NCI-H2081 treated with DMSO at 0.1 percent for 48 hours (cell line): ENCODE measurements at places on chromosomes 3 and 15.

GRCh38 chr3:5657106-5657505 lies 469.6 kb downstream of the EDEM1 start:
- DNase-seq = no peak

- no peak for DNase-seq
Measured at GRCh38 chr3:127997016-127997415, 55.2 kb upstream of the SEC61A1 start.

DNA sequence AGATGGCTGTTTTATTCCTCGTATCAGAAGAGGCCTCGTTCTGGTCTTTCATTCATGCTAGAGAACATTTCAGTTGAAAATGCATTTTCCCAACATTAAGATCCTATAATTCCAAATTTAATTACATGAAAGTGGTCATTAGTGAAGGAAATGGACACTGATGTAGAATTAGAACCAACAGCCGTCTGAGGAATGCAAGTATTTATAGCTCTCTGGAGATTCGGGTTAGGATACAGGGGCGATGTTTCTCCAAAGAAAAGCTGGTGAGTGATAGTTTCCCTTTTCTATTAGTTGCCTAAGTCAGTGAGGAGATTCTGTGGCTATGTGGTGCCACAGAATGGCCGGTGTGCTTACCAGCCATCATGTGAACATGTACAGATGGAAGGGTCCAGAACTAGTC lies 109.0 kb upstream of the IL12A start:
- DNase-seq = no peak

DNA sequence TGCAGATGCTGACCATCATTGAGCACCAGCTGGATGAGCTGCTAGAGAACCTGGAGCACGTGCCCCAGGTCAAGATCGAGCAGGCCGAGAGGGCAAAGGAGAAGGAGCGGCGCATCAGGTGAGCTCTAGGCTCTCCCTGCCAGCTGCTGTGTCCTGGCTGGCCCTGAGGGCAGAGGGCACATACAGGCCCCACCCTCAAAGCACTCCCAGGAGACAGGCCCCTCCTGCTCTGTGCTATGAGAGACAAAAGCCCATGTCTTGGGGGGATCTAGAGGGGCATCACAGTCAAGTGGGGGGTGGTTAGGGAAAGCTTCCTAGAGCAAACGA lies 39.5 kb downstream of the CFAP100 start:
- DNase-seq = no peak

DNA sequence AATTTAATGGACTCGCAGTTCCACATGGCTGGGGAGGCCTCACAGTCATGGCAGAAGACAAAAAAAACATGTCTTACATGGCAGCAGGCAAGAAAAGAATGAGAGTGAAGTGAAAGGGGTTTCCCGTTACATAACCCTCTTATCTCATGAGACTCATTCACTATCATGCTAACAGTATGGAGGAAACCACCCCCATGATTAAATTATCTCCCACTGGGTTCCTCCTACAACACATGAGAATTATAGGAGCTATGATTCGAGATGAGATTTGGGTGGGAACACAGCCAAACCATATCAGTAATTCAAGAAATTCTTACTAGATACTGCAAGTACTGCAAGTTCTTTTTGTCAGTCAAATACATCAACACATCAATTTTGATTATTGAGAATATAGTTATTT lies 311.4 kb upstream of the SLITRK3 start:
- DNase-seq = no peak

DNA sequence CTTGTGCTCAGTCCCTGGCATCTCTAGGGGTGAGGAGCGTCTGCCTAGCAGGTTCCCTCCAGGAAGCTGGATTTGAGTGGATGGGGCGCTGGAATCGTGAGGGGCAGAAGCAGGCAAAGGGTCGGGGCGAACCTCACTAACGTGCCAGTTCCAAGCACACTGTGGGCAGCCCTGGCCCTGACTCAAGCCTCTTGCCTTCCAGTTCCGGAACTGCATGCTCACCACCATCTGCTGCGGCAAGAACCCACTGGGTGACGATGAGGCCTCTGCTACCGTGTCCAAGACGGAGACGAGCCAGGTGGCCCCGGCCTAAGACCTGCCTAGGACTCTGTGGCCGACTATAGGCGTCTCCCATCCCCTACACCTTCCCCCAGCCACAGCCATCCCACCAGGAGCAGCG lies 5.0 kb downstream of the RHO start:
- DNase-seq = no peak

GRCh38 chr3:128487813-128488635 lies 5.0 kb downstream of the GATA2 start:
- peak; percentile 39 for DNase-seq

GRCh38 chr3:112101916-112102315 lies 15.7 kb downstream of the C3orf52 start:
- DNase-seq = no peak

DNA sequence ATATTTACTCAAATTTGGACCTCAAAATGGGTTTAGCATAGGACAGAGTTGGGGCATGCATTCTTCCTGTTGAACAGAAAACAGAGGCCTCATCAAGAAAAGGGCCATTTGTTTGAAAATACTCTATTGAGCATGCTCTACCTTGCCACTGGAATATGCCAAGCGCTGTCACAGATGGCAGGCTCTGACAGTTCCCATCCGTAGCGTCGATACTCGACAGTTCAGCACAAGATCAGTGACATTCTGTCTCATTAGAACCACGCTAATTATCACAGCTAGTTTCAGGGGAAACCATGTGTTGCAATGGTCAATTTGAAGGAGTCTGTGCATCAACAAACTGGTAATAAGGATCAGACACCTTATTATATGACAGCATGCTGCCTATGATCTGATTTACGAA lies 54.5 kb downstream of the SATB1 start:
- DNase-seq = no peak

DNA sequence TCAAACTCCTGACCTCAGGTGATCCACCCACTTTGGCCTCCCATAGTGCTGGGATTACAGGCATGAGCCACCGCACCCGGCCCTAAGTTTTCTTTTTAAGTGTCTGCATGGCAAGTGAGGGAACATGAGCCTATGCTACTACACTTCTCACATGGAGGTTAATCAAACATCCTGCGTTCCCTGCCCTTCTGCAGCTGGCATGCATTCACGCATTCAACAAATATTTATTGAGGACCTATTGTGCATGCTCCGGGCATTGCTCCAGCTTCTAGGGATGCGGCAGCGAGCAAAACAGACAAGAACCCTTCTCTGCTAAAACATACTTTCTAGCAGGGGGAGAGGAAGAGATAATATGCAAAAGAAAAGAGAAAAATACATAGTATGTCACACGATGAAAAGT lies 42.6 kb upstream of the ACKR4 start:
- DNase-seq = peak; percentile 33

- DNase-seq = no peak
Measured at GRCh38 chr3:53100818-53101466, 29.3 kb downstream of the RFT1 start.

GRCh38 chr3:151866711-151867410 lies 6.6 kb upstream of the SUCNR1 start:
- DNase-seq = no peak

DNA sequence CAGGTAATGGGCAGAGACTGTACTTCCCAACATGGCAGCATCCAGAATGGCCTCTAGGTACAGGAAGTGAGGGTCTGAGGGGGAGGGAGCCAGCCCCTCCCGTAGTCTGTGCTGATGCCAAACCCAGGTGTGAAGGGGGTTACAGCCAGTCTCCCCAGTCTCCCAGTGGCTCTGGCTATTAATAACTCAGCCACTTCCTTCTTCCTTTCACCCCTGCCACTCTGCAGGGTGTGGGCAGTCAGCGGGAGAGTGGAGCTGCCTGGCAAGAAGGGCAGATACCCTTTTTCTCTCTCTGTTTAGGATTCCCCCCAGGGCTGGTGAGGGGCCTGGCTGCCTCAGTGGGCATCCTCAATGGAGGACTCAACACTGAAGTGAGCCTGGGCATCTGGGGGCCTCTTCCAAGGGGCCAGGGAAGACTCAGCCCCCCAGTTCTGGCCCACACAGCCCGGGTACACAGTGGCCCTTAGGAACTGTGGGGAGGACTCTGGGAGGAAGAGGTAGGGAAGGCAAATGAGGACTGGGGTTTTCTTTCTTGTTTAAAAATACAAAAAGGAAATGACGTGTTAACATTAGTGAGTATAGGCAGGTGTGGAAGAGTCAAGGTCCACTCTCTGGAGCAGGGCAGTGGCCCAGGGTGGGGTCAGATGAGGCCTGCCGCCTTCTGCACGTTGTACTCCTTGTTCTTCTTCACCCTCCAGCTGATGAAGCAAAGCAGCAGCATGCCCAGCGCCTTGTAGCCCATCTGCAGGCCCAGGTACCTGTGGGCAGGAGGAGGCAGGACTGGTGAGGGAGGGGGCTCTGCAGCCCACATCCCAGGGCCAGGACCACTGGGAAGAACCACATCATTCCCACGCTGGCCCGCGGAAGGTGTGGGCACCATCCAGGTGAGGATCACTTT lies 38.6 kb upstream of the RAB6B start:
- no peak for DNase-seq

GRCh38 chr3:33807191-33807590 lies 8.8 kb downstream of the PDCD6IP start:
- DNase-seq = no peak

GRCh38 chr3:32379831-32380500 lies 11.7 kb upstream of the CMTM7 start:
- DNase-seq = no peak

- no peak for DNase-seq
Measured at GRCh38 chr15:66878761-66879160, 176.7 kb downstream of the SMAD6 start.

DNA sequence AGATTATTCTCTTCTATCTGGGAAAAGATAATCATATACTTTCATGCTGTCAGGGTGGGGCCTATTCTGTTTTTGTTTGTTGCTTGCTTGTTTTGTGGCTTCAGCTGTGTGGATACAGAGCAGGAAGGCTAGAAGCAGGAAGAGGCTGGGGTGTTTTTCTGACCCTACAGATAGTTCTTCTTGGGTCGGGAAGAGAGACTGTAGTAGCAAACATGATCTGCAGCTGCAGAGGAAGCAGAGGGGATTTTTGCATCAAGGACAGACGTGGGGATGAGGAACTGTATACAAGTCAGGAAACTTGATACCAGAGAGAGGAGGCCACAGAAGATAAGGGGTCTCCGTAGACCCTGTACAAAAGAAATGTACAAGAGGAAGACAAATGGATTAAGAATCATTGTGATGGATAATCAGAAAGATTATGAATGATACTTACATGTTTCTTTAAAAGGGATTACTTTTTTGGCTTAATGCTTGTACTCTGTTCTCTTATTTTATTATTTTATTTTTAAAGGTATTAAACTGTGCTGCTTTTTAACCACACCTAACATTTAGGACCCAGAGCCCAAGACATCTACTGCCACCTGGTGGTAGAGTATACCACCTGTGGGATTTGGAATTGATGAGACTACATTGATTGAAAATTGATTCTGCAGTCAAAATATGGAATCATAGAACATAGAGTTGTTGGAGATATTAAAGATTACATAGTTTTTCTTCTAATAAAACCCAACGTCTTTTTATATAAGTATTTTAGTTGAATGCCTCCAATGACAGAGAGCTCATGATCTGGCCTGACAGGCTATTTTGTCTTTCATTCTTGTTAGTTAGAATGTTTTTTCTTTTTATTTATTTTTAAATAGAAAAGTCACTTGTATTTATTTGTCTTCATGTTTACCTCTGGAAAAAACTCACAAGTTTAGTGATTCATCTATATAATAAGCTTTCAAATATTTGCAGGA lies 87.3 kb upstream of the ROPN1 start:
- no peak for DNase-seq

GRCh38 chr15:92578096-92578835 lies 77.3 kb downstream of the FAM174B start:
- no peak for DNase-seq

DNA sequence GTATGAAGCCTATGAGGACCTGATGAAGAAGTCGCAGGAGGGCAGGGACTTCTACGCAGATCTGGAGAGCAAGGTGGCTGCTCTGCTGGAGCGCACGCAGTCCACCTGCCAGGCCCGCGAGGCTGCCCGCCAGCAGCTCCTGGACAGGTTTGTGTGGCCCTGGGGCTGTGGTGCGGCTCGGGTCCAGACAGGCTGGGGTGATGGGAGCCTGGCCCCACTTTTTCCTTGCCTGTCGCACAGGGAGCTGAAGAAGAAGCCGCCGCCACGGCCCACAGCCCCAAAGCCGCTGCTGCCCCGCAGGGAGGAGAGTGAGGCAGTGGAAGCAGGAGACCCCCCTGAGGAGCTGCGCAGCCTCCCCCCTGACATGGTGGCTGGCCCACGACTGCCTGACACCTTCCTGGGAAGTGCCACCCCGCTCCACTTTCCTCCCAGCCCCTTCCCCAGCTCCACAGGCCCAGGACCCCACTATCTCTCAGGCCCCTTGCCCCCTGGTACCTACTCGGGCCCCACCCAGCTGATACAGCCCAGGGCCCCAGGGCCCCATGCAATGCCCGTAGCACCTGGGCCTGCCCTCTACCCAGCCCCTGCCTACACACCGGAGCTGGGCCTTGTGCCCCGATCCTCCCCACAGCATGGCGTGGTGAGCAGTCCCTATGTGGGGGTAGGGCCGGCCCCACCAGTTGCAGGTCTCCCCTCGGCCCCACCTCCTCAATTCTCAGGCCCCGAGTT lies 29.0 kb downstream of the PTPN23 start:
- DNase-seq = no peak

DNA sequence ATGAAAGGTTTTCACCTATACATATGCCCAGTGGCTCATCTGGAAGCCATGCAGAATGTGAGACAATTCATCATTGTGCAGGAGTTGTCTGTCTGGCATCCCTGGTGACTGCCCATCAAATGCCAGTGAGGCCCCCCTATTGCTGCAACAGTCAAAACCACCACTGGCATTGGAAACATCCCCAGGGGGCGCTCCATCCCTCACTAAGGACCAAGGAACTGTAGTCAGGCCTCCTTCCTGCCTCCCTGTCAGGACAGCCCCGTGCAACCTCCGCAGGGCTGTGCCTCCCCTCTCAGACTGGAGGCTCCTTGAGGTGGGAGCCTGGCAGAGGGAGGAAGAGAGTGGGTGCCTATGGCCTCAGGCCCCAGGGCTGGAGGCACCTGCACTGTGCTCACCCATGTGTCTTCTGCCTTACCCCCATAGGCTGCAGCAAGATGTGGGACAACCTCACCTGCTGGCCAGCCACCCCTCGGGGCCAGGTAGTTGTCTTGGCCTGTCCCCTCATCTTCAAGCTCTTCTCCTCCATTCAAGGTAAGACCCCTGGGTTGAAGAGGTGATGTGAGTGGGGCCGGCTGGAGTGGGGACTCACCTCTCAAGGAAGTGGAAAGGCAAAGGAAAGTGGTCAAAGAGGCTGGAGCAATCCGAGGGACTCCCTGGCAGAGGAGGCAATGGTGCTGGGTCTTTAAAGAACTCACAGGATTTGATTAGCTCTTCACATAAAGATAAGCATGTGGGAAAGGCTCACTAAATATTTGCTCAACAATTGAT lies 16.5 kb downstream of the VIPR1 start:
- no peak for DNase-seq

- DNase-seq = no peak
Measured at GRCh38 chr3:24541935-24542334, 47.3 kb upstream of the THRB start.
